ENCODE measurements at places on chromosomes 12 and 14.

- no peak for DNase-seq
These were observed 46.0 kb upstream of the TCL1A start for GRCh38 chr14:95759941-95760340.

DNA sequence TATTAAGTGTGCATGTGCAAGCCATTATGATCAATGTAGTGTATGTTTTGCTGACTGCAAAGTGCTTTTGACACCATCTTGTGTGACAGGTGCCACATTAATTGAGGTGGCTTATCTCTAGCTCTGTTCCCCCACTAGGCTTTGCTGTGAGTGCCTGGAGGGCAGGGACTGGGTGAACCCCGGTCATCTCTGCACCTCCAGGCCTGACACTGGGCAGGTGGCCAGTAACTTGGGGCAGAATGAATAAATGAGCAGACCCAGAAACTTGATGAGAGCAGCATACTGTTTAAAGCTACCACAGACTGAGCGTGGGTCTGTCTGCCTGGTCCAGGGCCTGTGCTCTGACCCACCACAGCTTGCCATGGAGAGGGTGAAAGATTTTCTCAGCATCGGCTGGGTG, 151.6 kb downstream of the CALM1 start:
- DNase-seq = no peak

- no peak for DNase-seq
These were observed 61.7 kb upstream of the VRK1 start for GRCh38 chr14:96735526-96735925.

GRCh38 chr14:31505411-31505810, 17.6 kb upstream of the GPR33 start:
- DNase-seq = no peak

- DNase-seq = no peak
These were observed 220 bp upstream of the KRT83 start for GRCh38 chr12:52321418-52321817.

DNA sequence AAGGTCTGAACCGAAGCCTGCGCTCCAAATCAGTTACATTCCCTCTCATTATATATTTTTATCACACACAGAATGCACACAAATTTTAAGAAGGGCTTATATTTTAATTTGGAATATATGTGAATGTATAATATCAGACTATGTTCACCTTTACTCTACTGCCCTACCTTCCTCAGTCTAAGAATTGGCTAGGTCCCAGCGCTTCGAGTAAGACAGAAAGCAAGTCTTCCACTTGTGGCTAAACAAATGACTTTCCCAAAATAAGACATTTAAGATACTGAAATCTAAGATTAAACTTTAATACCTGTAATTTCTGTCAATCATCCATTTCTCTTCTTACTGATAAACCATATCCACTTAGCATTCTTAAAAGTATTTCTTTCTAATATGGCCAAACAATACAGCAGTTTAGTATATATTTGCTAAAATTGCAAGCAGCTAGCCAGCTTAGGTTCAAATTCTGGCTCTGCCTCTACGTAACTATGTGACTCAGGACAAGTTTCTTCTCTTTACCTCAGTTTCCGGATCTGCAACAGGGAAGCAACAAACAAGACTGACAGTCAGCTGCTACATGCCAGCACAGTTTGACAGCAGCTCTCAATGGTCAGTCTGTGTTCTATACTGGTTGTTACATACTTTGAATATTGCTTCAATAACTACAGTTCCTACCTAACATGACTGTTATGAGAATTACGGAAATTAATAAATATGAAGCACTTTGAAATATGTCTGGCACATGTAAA, 2.0 kb downstream of the INTS13 start:
- DNase-seq = no peak

DNA sequence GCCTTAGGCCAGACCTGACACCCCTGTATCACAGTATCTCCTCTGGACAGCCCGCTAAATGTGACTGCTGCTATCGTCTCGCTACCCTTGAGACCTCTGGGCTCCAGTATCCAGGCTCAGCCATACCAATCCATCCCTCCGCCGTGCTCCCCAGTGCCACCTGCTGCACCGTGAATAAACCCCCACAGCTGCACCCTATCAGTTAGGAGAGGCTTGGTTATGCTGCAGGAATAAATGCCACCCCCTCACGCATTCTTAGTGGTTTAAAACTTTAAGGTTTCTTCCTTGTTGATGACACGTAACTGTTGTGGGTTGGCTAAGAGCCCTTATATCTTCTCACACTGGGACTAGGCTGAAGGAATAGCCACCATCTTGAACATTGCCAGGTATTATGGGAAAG, 12.1 kb downstream of the CCDC63 start:
- no peak for DNase-seq

GRCh38 chr14:73887694-73888459, 1.2 kb downstream of the ZNF410 start:
- no peak for DNase-seq

GRCh38 chr12:74981541-74981940, 228.1 kb downstream of the KCNC2 start:
- DNase-seq = no peak

DNA sequence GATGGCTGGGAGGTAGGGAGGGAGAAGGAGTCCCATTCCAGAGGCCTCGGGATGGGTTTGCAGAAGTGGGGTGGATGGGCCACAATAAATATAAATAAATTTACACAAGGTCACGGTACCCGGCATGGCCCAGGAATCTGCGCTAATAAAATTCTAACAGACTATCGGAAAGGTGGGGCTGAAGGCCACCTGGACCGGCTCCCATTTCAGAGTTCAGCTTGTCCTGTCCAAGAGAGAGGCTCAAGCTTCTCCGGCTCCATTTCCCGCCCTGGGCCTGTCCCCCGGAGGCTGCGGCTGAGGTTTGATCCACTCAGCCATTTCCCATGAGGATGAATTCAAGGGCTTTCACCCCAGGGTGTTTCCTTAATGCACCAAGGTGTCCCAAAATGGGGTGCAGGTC, 30.2 kb downstream of the FOXN4 start:
- no peak for DNase-seq

- no peak for DNase-seq
These were observed 191.0 kb downstream of the DICER1 start for GRCh38 chr14:94966344-94966743.

- DNase-seq = no peak
These were observed 319.2 kb downstream of the DPF3 start for GRCh38 chr14:72574715-72575114.

DNA sequence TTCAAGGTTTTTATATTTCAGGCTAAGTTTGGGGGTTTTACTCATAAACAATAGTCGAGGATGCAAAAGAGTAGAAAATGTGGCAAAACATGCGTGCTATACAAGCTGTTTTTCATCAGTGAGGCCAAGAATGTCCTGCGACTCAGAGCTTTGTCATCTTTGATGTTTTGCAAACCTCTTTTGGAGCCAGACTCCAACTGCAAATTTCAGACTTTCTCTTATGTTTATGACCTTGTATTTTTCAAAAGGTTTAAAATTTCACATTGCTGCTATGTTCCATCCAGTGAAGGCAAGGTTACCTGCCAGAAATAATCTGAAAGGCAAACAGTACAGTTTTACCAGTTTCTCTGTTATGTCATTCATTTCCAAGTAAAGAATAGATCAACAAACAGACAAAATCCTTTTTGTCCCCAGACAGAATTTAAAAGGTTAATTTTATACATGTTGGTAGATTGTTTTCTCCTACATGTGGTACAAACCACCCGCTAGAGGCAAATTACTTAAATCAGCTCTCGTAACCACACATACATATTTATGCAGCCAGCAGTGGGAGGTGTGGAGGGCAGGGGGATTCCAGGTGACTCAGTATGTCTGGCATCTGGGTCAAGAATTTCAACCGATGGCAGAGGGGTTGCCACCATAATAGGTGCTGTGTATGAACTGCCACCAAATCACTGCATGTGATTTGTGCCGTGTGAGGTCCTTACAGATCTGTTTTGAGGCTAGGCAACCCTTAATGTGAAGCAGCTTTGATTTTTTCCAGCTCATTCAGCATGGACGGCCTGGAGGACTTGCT, 119.8 kb upstream of the CPM start:
- peak; percentile 38 for DNase-seq

- DNase-seq = no peak
These were observed 67.2 kb upstream of the DIO2 start for GRCh38 chr14:80278293-80279023.

DNA sequence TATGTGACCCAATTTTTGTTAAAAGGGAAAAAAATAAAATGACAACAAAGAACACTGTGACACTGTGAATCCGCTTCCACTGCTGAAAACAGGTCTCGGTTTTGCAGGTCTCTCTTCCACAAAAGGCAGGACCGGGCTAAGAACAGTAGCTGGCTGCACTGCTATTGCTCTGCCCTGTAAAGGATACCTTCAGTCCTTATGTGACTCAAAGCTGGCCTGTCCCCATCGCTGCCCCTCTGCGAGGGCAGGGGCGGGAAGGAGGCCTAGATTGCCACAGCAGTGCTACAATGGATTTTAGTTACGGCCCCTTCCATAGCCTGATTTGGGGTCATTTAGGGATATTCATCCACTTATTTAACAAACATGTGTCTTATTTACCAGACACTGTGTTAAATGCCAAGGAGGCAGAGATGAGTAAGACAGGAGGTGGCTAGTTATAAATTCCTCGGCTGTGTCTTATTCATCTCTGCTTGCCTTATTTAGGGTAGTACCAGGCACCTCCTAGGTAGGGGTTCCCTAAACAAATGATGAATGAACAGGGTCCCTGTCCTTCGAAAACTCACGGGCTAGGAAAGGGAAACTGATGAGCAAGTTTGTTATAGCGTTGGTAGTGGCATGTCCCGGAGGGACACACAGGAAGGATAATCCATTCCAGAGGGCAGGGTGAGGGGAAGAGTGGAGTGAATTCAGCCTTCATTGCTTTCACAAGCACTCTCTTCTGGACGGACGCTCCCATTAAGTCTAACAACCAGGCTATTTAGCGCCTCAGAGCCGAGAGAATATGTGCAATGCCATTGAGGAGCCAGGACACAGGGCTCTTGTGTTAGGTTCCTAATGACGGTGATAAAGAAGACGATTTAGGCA, 73.3 kb downstream of the EID3 start:
- no peak for DNase-seq

- no peak for DNase-seq
These were observed 1.4 kb upstream of the MLEC start for GRCh38 chr12:120685522-120685921.

DNA sequence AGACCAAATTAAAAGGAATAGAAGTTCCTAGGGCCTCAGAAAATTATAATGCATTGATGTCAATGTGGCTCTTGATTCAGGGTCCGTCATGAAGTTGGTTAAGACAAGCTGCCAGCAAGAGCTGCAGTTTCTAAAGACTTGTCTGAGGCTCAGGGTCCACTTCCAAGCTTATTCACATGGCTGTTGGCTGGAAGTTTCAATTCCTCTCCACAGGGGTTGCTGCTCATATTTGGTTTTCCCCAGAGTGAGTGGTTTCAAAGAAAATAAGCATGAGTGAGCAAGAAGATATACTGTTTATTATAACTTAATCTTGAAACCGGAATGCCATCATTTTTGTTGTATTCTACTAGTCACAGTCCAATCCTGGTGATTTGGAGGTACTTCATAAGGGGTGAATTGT, 1247.4 kb downstream of the LRFN5 start:
- DNase-seq = no peak

GRCh38 chr14:74852922-74853530, 22.9 kb downstream of the PROX2 start:
- no peak for DNase-seq

DNA sequence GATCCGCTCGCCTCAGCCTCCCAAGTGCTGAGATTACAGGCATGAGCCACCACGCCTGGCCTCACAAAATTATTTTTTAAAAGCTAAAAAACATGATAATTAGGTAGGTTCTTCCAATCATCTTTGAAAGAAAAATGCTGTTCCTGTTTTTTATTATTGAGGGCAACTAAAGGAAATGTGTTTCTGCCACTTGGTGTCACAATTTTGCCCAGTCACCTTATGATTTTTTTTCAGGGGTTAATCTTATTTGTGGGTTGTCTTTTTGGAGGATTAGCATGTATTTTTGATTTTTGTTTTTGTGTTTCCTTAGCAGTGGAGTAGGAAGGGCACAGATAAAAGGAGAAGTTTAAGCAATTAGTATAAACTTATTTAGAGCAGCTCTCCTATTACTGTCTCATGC, 79.8 kb downstream of the PRORP start:
- DNase-seq = no peak

DNA sequence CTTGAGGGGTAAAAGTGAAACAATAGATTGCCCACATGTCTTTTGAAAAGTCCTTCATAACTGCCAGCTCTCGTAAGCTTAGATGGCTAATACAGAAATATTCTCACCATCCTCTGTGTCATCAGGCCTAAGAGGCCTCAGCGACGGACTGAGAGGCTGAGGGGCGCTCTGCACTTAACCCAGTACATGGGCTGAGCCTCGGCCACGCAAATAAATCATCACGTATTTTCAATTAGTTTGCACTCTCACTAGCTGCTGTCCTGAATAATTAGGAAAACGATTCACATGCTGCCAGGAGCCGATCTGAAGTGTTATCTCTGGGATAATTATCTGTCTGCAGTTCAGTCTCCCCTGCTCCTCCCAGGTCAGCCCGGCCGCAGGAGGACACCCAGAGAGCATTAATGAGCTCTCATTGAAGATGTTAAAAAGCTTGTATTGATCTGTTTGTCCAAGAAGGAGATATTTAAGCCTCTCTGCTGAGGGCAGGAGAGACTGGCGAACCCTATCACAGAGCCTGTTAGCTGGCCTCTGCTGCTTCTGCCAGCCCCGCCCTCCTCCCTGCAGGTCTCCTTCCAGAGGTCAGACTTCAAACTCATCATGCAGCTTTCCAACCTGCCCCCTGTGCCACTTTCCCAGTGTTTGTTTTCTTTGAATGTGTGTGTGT, 1051.3 kb downstream of the VRK1 start:
- no peak for DNase-seq

- DNase-seq = no peak
These were observed 35.4 kb downstream of the TAOK3 start for GRCh38 chr12:118337194-118337838.

- no peak for DNase-seq
These were observed 9.5 kb upstream of the CFL2 start for GRCh38 chr14:34723867-34724266.

DNA sequence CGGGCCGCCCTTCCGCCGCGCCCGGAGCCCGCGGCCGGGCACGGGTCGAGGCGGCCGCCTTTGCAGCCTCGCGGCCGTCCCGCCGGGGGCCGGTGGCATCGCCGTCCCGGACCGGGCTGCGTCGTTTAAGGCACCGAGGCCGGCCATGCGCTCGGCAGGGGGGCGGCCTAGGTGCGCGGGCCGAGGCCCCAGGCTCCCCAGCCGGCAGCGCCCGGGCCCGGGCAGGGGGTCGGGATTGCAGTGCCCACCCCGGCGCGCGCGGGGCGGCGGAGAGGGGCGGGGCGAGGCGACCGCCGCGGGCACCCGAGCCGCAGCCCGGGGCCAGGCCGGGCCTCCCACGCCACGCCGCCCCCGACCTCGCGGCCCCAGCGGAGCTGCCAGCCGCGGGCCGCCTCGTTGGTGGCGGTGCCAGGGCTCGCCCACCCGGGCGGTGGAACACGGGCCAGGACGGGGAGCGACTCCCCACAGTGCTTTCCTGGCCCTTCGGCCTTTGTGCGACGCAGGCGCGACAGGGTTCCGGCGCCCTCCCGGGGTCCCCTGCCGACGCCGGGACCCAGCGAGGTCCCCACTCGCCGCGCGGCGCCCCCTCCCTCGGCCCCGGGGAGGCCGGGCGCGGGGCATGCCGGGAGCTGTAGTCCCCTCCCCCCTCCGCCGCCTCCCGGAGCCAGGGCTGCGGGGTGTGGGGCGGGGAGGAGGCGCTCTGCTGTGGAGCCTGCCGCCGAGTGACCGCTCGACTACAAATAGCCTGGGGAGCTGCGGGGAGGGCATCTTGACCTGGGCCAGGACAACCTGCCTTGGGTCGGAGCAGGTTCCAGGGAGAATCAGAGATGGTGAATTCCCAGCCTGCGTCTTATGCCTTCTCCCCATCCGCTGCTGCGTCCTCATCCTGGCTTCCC, 769 bp downstream of the FKBP4 start:
- DNase-seq = peak; percentile 76

GRCh38 chr12:125300249-125300648, 235.0 kb downstream of the AACS start:
- DNase-seq = no peak
